ENCODE measurements at places on chromosomes 2 and 18.
A peak's percentile ranks its signal among the peaks of the same experiment; 100 is the strongest.

GRCh38 chr2:73972846-73973245, 11.9 kb upstream of the TET3 start:
- DNase-seq = no peak

GRCh38 chr2:156803243-156803642, 367.1 kb downstream of the GPD2 start:
- DNase-seq = peak; percentile 46

- peak; percentile 28 for DNase-seq
Observed at GRCh38 chr2:170396799-170397459, 219.0 kb downstream of the MYO3B start.

DNA sequence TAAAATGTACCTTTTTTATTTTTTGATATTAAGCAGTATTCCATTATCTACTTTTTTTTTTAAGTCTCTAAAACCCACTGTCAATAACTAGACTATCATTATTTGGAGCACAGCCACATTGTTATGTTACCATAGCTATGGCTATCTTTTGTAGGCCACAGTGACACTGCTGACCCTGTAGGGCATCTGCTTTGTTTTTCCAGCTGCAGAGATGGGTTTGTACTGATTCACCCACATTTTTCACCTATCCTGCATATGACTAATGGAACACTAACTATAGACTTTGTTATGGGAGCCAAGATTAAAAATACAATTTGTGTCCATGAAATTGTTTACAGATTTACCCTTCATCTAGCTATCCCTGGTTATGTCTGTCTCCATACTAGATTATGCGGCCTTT, 21.6 kb upstream of the OTX1 start:
- no peak for DNase-seq

DNA sequence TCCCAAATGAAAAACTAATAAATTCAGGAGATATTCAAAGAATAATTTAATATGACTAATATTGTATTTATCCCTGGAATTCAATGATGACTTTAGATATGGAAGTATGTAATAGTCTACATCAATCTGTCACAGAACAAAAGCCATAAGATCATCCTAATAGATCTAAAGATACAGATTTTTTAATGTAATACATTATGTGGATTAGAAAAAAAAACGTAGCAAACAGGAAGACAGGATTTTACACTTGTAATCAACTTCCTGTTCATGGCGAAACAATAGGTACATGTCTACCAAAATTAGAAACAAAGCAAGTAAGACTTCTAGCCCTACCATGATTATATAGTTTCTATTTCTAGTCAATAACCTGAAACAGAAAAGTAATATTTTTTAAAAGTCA, 192.2 kb downstream of the TTC32 start:
- no peak for DNase-seq

GRCh38 chr2:38129987-38130386, 54.0 kb upstream of the CYP1B1 start:
- no peak for DNase-seq

- no peak for DNase-seq
Observed at GRCh38 chr2:55550368-55551102, 31.0 kb downstream of the CFAP36 start.

DNA sequence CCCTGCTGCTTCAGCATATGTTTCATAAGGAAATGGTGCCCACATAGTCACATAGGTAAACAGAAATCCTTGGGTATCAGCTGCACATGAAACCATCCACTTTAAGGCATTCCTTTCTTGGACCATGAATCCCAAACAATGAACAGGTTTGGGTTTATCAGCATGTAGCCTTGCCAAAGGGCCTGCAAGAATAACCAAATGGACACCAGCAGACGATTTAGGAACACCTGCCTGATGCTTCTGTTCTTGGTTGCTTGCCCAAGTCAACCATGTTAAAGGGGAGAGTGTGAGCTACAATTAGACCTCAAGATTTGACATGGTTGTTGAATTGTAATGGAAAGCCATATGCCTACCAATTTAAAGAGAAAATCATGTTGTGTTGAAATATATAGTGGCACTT, 1342.7 kb upstream of the PIK3C3 start:
- no peak for DNase-seq

- DNase-seq = no peak
Observed at GRCh38 chr18:78812067-78812466, 167.6 kb upstream of the SALL3 start.

GRCh38 chr2:118290411-118291250, 202.4 kb downstream of the INSIG2 start:
- no peak for DNase-seq

All from mesendoderm (in vitro differentiated cells).